ENCODE measurements at places on chromosomes 13 and 19.

GRCh38 chr19:49331616-49332055, 3.6 kb upstream of the CD37 start:
- DNase-seq = no peak

- DNase-seq = no peak
These were observed 51.8 kb upstream of the GPI start for GRCh38 chr19:34313188-34313587.

DNA sequence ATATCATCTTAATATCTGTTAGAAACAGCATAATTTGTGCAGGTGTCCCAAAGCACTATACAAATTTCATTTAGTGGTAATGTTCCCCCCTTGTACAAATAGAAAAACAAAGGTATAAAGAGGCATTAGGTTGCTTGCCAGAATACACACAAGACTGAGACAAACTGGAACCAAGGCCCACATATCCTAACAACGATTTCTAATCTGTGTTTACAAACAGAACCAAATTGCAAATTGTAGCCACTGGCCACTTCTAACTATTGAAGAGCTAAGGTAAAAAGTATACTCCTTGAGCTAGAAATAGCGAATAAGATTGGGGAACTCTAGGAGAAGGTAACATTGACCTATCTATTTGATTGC, 526.1 kb downstream of the KLF12 start:
- DNase-seq = no peak

DNA sequence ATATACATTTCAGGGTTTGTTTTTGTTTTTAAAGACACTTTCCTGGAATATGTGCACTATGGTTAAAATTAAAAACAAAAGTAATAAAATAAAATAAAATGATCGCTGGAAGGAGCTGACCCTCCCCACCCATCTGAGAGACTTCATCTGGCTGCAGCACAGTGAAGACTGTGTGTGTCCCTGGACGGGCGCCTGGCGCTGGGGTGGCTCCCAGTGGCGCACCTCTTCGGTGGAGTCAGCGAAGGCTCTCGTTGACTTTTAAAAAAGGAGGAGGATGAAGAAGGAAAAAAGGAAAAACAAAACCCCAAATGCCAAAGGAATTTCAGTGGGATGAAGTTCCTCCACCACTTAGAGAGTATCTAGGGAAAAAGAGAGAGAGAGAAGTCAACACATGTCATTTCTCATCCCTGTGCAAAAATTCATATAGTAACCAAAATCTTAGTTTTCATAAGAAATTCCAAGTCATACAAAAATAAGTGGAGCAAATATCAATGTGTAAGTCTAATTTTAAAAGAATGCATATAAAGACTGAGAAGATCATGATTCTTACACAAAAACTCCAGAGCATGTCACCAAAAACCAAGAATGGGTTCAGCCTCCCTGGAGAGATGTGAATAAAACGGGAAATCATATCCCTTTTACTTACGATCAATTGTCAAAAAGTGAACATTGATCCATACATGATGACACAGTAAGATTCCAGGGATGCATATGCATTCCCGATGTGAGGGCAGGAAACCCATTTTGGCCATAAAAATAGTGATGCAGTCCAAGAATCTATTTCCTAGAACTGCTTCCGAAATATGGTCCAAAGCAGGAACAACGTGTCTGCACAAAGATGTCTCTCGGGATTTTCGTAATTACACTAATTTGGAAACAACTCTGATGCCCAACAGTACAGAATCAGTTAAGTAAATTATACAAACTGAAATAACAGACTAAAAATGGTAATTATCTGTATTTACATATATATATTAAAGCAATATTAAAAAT, 123.8 kb downstream of the STK24 start:
- DNase-seq = no peak

GRCh38 chr13:34257966-34258365, 440.0 kb downstream of the RFC3 start:
- DNase-seq = no peak

- DNase-seq = no peak
These were observed 1.9 kb downstream of the ARHGAP33 start for GRCh38 chr19:35777086-35777841.

DNA sequence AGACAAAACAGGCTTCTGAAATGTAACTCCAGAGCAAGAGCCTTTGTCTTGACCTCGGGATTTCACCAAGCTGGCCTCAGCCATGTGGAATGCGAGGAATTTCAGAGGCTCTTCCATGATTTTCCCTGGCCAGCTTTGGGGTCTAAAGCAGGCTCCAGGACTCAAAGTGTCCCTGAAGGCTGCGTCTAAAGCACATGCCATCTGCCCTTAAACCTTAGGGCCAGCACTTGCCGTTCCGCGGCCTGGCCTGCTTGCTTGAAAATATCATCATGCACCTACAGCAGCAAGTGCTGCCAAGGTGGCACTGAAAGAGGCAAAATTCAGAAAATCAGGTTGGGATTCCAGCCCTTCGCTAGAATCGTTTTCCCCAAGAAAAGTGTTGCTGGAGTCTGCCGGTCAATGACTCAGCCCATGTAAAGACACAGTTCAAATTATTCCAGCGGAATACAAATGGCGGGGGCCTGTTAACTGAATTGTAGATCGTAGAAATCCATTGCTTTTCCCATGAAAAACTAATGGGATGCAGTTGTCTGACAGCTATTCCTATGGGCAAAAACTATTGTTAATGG, 105.7 kb upstream of the RAP2A start:
- DNase-seq = no peak

DNA sequence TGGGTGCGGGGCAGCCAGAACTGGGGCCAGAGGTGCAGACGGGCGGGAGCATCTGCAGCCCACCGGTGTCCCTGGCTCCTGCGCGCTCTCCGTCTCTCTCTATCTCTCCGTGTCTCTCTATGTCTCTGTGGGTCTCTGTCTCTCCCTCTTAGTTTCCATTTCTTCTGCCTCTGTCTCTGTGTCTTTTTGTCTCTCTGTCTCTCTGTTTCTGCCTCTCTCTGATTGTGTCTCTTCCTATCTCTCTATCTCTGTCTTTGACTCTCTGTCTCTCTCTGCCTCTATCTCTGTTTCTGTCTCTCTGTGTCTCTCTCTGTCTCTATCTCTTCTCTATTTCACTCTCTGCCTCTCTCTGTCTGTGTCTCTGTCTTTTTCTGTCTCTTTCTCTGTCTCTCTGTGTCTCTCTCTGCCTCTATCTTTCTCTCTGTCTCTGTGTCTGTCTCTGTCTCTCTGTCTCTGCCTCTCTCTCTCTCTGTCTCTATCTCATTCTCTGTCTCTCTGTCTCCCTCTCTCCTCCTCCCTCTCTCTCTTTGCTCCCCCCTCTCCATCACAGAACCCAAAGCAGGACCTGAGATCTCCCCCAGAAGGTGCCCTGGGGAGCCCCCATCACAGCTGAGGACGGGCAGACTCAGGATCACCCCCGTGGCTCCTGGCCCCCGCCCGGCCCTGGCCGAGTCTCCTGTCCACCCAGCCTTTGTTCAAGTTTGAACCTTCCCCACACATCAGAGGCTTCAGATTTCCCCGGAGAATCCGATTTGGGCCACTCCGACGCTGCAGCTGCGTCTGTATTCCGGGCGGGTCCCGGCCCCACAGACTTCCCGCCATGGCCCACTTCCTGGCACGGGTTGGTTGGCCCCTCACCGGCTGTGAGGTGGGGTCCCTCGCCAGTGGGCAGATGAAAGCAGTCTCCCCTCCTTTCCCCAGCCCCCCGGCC, 48.6 kb upstream of the TCF3 start:
- DNase-seq = no peak

- no peak for DNase-seq
These were observed 649 bp downstream of the TMEM91 start for GRCh38 chr19:41376998-41377365.

DNA sequence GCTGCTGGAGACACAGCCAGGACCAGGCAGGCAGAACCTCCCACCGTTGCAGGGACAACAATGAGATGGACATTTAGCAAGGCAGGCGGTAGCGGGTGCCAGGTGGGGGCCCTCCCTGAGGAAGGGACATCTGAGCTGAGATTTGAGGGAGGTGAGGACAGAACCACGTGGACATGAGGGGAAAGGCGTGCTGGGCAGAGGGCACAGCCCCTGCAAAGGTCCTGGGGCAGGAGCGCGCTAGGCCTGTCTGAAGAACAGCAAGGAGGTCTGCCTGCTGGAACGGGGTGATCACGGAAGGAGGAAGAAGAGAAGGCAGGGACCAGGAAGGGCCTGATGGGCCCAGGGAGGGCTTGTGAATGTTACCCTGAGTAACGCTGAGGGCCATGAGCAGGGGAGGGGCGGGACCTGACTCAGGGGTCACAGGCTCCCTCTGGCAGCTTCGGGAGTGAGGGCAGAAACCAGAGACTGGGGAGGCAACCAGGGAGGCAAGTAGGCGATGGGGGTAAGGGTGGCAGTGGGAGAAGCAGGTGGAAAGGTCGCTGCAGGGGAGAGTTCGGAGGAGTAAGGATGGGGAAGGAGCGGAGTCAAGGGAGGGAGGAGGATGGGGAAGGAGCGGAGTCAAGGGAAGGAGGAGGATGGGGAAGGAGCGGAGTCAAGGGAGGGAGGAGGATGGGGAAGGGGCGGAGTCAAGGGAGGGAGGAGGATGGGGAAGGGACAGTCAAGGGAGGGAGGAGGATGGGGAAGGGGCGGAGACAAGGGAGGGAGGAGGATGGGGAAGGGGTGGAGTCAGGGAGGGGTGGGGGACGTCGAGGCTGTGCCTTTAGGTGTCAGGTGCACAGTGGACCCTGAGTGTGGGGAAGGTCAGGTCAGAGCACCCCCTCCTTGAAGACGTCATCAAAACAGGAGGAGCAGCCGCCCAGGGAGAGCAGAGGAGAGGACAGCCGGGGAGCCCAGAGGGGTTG, 15.7 kb upstream of the B3GNT3 start:
- no peak for DNase-seq

DNA sequence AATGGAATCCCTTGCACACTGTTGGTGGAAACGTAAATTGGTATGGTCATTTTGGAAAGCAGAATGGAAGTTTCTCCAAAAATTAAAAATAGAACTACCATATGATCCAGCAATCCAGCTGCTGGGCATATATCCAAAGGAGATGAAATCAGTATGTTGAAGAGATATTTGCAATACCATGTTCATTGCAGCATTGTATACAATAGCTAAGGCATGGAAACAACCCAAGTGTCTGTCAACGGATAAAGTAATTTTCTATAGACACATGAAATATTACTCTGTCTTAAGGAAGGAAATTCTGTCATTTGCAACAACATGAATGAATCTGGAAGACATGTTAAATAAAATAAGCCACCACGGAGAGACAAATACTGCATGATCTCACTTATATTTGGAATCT, 124.7 kb downstream of the GPC5 start:
- no peak for DNase-seq

DNA sequence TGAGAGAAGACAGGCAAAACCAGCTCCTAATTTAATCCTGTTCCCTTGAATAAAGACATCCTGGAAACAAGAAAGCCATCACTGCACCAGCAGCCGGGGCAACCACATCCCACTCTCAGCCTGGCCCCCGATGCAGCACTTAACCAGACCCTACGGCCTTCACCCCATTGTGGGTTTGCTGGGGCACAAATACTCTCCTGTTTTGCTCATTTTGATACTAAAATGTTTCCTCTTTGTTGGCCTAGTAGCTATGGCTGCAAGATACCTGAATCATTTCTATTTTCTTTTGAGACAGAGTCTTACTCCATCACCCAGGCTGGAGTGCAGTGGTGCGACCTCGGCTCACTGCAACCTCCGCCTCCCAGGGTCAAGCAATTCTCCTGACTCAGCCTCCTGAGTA, 28.4 kb downstream of the ANKRD27 start:
- DNase-seq = no peak

GRCh38 chr13:24027494-24027893, 130.2 kb upstream of the C1QTNF9B start:
- no peak for DNase-seq

DNA sequence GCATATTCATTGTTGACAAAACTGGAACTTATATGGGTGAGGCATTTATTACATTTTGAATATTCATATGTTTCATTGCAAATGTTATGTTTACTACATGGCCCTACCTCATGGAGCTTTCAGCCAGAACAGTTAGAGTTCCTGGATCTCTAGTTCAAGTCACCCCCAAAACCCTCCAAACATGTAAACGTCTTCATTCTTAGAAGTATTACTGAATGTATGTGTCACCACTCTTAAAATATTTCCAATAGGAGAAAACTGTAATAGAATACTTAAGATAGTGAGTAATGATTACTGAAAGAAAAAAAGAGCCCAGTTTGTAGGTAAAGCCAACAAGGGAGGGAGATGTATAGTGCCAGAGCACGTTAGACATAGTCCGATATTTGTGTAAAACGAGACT, 23.5 kb downstream of the URI1 start:
- DNase-seq = no peak
